ENCODE measurements at places on chromosomes 6 and 20.

DNA sequence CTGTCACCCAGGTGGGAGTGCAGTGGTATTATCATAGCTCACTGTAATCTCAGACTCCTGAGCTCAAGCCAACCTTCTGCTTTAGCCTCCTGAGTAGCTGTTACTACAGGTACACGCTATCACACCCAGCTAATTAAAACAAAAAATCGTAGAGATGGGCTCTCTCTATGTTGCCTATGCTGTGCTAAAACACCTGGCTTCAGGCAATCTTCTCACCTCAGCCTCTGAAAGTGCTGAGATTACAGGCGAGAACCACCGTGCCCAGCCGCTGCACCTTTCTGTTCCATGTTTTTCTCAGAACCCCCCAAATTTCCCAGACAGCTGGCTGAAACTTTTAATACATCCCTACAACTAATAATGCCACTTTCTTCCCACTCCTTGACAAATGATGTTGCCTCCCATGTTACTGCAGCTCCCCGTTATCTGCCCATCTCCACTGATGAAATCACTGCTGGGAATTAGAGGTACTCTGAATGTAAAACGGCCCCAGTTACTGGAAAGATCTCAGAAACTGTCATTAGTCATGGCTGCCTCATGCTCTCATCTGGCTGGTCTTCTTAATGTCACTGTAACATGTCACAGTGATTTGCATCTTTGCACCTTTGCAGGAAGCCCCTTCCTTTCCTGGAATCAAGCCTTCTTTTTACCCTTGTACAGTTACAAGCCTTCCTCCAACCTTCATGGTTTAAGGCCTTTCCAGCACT, 697.5 kb downstream of the PRKN start:
- DNase-seq = no peak

GRCh38 chr6:166772518-166772917, 145.5 kb upstream of the RPS6KA2 start:
- DNase-seq = no peak

GRCh38 chr20:5364997-5365597, 48.3 kb upstream of the PROKR2 start:
- DNase-seq = no peak

DNA sequence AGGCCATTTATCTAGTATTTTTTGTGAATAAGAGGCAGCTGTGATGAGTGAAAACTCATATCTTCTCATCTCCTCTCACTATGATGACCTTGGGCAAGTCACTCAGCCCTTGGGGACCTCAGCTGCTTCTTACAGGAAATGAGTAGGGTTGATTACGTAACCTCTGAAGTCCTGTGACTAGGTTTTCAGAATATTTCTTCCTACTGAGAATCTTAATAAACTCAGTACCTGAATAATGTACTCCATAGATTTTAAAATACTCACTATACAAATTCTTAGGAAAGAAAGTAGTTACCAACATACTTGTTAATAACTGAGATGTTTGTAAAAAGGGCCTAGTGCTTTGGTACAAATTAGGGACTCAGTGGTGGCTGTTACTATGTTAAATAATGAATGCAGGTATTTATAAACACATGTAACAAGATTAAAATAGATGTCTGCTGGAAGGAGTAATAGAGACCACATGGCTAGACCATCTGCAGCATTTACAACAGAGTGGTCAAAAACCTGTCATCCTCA, 60.9 kb downstream of the RPRD1B start:
- no peak for DNase-seq

DNA sequence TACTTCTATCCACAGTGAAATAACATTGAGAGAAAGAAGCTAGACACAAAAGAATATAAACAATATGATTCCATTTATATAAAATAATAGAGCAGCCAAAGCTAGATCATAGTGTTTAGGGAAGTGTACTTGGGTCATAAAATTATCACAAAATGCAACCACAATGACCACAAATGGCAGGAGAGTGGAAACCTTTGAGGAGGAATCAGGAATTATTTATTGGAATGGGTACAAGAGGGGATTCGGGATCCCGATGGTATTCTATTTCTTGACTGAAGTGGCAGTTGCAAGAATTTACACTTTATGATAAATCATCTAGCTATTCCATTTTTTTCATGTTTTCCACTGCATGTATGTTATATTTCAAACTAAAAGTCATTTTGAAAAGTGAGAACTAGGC, 76.1 kb downstream of the IPCEF1 start:
- no peak for DNase-seq

GRCh38 chr6:30893001-30893591, 8.8 kb downstream of the DDR1 start:
- no peak for DNase-seq

GRCh38 chr6:3247255-3248146, 11.2 kb upstream of the PSMG4 start:
- DNase-seq = peak; percentile 95

- DNase-seq = no peak
Measured at GRCh38 chr6:63677282-63677681, 41.7 kb downstream of the PHF3 start.

- DNase-seq = no peak
Measured at GRCh38 chr6:43016176-43016942, 2.3 kb downstream of the KLHDC3 start.

DNA sequence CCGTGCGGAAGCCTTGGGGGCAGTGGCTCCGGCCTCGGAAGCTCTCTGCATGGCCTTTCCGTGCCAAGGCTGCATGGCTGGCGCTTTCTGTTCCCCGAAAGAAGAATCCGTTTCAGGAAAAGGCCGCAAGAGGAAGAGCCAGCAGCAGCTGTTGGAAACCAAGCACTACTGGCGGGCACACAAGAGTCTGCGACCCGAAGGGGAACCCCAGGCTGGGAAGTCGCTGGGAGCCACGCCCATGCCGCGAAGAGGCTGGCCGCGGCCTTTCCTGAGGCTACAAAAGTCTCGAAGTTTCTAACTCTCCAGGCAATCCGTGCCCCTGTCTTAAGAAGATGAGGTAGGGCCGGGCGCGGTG, at the start of gene CGAS:
CGAS (minus strand) TSS at position 191 of the 355 bp plus-strand sequence; CDS start at position 75, 116 bp downstream.
- DNase-seq = peak; percentile 26

GRCh38 chr6:5278047-5278446, 16.7 kb downstream of the FARS2 start:
- no peak for DNase-seq

- DNase-seq = no peak
Measured at GRCh38 chr20:45019762-45020123, 53.4 kb downstream of the STK4 start.

GRCh38 chr6:5305968-5306626, 44.8 kb downstream of the FARS2 start:
- no peak for DNase-seq

DNA sequence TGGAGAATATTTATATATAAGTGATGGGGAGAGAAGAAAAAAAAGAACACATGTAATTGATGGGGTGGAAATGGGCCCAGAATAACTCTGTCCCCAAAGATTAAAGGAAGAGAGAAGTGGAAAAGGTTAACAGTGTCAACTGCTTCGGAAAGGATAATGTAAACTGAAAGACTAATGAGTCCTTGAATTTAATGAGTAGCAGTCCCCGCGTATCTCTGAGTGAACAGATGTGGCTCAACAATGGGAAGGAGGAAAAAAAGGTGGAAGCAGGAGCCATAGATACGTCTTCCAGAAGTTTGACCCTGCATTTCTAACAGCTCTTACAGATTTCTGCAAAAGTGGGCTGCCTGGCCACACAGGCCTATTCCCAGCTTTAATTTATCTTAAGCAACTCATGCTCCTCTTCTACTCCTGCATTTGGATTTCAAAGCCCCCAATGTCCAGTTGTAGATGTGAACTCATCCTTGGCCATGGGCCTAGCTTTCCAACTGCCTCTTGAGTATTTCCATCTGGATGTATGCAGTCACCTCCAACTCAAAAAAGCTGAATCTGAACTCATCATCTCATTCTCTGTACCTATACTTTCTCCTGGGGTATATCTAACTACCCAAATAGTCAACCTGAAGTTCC, 61.3 kb downstream of the DST start:
- no peak for DNase-seq

GRCh38 chr20:46021361-46022359, 7.4 kb upstream of the SLC12A5 start:
- DNase-seq = peak; percentile 55

GRCh38 chr6:149300563-149300962, 16.9 kb upstream of the TAB2 start:
- no peak for DNase-seq

GRCh38 chr6:128135325-128135724, 234.5 kb upstream of the THEMIS start:
- no peak for DNase-seq

- no peak for DNase-seq
Measured at GRCh38 chr20:58667975-58668374, 16.9 kb downstream of the STX16 start.

- no peak for DNase-seq
Measured at GRCh38 chr6:81228912-81229555, 523.4 kb downstream of the TENT5A start.

- DNase-seq = no peak
Measured at GRCh38 chr6:43910638-43911353, 140.8 kb downstream of the VEGFA start.

DNA sequence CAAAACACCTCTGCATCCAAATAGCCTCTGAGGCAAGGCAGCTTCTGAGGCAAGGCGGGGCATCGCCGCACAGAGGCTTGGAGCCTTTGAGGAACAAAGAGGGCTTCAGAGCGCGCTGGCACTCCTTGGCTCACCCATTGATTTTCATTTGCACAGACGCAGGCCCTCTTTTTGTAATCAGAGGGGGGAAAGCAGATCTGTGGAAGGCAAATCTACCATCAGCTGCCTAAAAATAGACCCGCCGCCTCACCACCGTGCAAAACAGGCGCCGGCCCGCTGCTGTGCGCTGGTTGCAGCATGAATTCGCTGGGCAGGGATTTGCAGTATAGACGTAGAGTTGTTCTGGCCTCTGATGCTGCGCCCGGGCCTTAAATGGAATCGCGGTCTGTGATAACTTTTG, 69.9 kb upstream of the STMND1 start:
- peak; percentile 51 for DNase-seq

DNA sequence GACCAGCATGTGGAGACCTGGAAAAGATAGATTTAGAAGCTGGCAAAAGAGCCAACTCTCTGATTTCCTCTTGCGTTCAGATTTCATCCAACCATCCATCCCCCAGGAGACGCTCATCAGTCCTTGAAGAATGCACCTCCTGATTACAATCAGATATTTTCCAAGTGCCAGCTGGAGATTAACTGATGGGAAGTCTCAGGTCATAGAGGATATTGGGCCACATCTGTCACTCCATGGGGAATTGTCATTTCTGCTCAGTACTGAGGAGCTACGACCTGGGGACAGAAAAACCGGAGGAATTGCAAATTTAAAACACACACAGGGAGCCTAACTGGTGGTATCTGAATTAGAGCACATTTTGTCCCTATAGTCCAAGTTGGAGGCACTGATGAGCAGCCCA, 496.2 kb upstream of the SULF2 start:
- DNase-seq = no peak

GRCh38 chr20:46605181-46605580, 46.1 kb downstream of the SLC13A3 start:
- DNase-seq = no peak

GRCh38 chr6:26539071-26539615, 977 bp downstream of the HMGN4 start:
- DNase-seq = no peak

DNA sequence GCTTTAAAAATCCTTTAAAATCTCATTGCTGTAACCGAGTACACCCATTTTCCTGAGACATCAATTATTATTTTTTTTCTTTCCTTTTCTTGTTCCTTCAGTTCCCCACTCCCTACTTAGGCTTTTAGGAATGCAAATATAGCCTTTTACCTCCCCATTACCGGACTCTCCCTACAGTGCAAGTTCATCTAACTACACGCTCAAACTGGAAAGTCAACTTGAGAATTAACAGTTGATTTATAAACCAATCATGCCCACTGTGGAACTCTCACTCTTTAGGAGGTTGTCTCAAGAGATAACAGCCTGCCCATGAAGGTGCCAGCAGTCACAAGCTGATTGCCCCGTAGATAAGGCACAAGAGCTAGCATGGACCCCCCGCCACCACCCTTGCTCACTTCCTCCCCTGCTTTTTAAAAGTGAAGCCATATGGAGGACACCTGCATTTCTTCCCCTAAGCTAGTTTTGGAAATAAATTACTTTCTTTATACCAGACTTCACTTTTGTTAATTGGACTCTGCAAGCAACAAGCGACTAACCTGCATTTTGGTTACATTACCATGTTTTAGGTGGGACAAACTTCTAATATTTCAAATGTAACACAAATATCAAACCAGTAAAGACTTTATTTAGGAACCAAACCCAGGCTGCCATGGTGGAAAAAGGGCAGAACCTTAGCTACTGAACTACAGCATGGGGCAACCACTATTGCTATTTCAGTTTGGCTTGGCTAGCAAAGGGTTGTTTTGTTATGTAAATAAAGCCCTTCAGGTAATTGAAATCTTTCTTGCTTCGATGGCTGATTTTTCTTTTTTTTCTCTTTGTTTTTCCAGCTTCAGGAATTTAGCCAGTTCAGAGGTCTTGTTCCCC, 34.9 kb downstream of the UBD start:
- DNase-seq = no peak

GRCh38 chr6:52779237-52779636, 16.0 kb upstream of the GSTA2 start:
- no peak for DNase-seq

- no peak for DNase-seq
Measured at GRCh38 chr6:74070091-74070490, 374.1 kb downstream of the CD109 start.

DNA sequence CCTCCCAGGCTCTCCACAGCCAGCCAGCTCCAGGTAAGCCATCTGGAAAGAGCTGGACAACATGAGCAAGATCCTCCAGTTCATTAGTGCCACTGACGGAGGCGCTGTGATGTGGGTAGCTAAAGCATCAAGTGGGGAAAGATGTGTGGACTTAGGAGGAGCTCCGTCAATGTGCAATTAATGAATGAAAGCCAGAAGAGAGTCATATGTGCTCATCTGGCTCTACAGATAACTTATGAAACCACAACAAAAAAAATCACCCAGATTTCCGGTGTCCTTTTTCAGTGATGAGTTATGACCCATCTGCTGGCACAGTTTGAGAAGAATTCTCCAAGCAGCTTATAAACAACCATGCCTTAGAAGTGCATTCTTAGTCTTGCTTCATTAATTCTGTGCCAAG, 311.7 kb upstream of the PLCB4 start:
- DNase-seq = no peak

- no peak for DNase-seq
Measured at GRCh38 chr6:145075425-145075824, 659.9 kb downstream of the EPM2A start.

GRCh38 chr6:106731144-106731842, 101.9 kb downstream of the QRSL1 start:
- no peak for DNase-seq

GRCh38 chr6:159084493-159085091, 39.8 kb upstream of the TAGAP start:
- no peak for DNase-seq

- DNase-seq = no peak
Measured at GRCh38 chr20:21111416-21111815, 5.3 kb upstream of the LINC00237 start.

DNA sequence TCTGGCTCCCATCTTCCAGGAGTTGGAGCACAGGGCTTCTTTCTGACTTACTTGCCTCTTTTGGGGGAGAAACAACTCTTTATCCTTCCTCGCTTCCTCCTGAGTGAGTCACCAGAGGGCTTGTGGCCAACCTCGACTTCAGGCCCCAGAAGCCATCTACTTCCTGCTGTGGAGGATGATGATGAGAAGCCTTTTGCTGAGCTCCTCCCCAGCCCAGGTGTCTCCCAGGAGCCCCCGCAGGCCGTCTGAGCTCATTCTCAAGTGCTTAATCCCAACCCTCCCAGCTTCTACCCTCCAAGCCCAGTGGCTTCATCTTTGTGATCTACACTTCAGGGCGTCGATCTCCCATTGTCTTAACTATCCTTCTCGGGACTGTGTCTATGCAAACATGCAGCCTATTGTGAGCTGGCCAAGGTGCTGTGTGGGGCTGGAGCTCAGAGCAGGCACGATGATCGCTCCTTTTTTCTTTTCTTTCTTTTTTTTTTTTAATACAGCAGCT, 27.9 kb downstream of the SDCBP2 start:
- no peak for DNase-seq
